ENCODE measurements at places on chromosomes 11 and 22. TPM values are rescaled to one million over a fixed set of nuclear protein-coding genes. Genes with fewer than 3 reads are reported as not detected.

PATE2 gene
- total RNA-seq = not detected

DNAJB7 gene
- total RNA-seq = not detected

CRYBB2 gene
- not detected for total RNA-seq

SCN4B gene
- total RNA-seq = 4.1 TPM

MARK2 gene
- 22.1 TPM for total RNA-seq

APOC3 gene
- not detected for total RNA-seq

SAA1 gene
- 7.8 TPM for total RNA-seq

PHF21B gene
- 0.90 TPM for total RNA-seq

YAP1 gene
- total RNA-seq = 198 TPM

FOSL1 gene
- not detected for total RNA-seq

SLC29A2 gene
- 3.1 TPM for total RNA-seq

POU2F3 gene
- not detected for total RNA-seq

SMTNL1 gene
- total RNA-seq = not detected

CCDC89 gene
- 3.1 TPM for total RNA-seq
